Activated CD4-positive, alpha-beta T cell treated with anti-CD3 and anti-CD28 coated beads, Interleukin-2, amount 50 U/mL, for 4 hours (primary cell): ENCODE measurements at places on chromosomes 1 and 21.

GRCh38 chr1:231950331-231951128 is 323.9 kb downstream of the DISC1 start:
- no peak for DNase-seq

- DNase-seq, result no peak
Observed at GRCh38 chr1:201095581-201095980, 16.6 kb downstream of the CACNA1S start.

DNA sequence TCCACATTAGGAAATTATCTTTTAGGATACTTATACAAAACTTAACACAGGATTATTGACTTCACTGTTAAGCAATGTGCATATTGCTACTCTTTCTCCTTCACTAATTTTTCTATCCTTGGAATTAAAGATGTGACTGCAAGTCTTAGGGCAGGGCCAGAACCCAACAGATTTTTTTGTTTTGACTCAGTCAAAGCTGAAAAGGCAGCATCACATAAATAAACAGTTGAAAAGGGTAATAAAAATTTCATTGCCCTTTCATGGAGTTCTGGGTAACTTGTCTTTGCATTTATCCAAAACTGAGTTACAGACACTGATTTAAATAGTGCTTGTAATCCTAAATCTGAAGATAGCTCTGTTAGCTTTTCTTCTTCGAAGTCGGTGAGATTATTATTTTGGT is 1.9 kb upstream of the TMEM35B start:
- no peak for DNase-seq

GRCh38 chr1:9774712-9775679 is 48.8 kb downstream of the CLSTN1 start:
- no peak for DNase-seq

DNA sequence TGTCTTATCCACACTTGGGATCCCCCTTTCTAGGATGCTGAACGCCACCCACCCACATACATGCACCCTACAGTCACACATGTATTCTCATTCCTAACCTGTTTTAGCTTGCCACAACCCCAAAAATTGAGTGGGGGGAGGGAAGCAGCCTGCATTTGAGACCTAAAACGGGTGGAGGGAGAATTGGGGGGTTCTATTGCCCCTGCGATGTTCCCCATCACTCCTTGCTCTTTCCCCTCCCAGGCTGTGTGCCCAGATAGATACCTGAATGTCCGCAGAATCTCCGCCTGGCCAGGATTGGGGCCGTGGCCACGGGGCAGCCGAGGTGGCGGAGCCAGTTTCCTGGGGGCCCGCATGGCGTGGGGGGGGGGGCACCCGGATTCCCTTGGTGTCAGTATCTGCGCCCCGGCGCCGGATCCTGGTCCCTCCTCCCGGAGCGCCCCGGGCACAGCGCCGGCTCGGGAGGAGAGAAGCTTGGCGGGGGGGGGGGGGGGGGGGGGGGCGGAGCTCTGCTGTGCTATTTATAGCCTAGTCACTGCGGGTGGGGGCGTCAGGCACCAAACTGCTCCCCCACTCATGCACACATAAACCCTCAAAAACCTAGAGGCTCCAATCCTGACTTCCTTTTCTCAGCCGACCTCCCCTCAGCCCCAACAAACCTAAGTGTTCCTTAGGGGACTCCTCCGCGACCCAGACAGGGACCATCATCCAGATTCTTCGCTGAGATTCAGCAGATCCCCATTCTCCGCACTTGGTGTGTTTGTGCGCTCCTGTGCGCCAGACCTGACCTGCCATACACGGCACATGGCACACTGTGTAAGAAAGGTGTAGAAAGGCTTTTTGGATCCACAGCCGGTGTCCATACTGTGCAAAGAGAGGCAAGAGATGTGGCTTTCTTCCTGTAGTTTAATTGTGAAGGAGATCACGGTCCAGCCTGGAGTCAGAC is 1.9 kb downstream of the ANKRD34A start:
- no peak for DNase-seq
